ENCODE measurements at places on chromosomes 11 and 22.

DNA sequence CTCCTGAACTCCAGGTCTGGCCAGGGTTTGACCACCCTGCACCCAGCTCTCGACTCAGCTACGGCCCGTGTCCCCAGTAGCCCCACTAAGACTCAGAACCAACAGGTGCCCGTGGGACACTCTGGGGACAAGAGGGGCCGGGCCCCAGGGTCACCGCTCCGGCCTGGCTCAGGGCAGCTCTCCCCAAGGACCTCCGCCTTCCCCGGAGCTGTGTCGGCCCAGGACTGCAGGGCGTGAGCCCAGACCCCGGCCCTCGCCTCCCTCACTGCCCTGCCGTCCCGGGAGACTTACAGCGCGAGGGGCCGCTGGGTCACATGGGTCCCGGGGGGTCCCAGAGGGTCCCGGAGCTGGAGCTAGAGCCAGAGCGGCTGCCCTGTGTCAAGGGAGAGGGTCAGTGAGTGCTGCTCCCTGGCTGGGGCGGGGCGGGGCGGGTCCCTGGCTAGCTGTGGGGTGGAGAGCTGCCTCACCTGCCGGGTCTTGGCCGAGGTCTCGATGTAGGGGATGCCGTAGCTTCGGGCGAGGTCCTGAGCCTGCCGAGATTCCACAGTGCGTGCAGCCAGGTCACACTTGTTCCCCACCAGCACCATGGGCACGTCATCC, 2.3 kb downstream of the HRAS start:
- no peak for DNase-seq

- no peak for DNase-seq
These were observed 1.1 kb downstream of the MTMR2 start for GRCh38 chr11:95922536-95923438.

- DNase-seq: no peak
These were observed 26.1 kb downstream of the SERGEF start for GRCh38 chr11:17986711-17987220.

- no peak for DNase-seq
These were observed 929.8 kb upstream of the CNTN5 start for GRCh38 chr11:98090861-98091505.

GRCh38 chr22:43969989-43970755, 14.9 kb downstream of the SAMM50 start:
- no peak for DNase-seq

GRCh38 chr11:74592063-74592440, 330 bp upstream of the POLD3 start:
- no peak for DNase-seq

- DNase-seq: no peak
These were observed 6.5 kb downstream of the TMEM258 start for GRCh38 chr11:61785837-61786402.

DNA sequence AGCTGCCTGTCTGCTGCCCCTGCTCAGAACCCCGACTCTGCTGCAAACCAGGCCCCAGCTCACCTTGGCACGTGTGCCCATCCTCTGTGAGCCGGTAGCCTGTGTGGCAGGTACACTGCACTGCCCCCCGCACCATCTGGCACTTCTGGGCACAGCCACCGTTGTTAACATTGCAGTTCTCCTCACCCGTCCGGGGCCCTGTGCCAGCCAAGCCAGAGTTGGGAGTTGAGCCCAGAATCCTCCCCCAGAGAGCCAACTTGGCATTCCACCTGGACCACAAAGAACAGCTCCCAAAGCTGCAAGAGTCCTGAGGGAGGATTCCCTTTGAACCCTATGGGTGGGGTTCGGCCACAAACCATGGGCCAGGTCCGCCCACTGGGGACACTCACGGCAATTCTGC, 22.5 kb downstream of the LRP4 start:
- no peak for DNase-seq

DNA sequence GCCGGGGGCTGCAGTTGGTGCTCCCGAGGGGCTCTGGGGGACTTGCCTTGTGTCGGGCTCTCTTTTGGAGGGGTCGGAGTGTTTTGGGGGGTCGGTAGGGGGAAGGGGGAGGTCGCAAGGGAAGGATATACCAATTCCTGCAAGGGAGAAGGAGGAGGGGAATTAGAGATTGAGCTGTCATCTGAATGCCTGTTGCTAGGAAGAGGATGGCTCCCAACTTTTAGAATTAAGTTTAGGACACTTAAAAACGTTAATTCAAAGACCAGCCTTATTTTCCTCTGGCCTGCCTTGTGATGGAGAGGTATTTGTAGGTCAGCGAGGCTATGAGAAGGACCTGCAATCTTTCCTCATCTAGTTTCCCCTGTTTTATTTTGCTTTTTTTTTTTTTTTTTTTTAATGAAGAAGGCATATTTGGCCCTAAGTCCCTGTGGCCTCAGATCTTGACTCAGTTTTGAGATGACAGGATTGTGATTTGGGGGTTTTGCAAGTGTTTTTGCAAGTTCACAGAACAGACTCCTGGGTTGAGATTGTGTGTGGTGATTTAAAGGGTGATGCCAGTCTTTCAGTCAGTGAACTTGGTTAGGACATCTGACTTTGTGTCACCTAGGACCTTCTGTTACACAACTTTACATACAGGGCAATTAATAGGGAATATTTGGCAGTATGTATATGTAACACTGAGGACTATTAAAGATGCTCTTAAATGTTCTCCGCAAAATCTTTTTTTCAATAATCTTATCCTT, 672 bp downstream of the TMEM135 start:
- no peak for DNase-seq

GRCh38 chr11:62708392-62708791, 916 bp downstream of the GNG3 start:
- DNase-seq: no peak

DNA sequence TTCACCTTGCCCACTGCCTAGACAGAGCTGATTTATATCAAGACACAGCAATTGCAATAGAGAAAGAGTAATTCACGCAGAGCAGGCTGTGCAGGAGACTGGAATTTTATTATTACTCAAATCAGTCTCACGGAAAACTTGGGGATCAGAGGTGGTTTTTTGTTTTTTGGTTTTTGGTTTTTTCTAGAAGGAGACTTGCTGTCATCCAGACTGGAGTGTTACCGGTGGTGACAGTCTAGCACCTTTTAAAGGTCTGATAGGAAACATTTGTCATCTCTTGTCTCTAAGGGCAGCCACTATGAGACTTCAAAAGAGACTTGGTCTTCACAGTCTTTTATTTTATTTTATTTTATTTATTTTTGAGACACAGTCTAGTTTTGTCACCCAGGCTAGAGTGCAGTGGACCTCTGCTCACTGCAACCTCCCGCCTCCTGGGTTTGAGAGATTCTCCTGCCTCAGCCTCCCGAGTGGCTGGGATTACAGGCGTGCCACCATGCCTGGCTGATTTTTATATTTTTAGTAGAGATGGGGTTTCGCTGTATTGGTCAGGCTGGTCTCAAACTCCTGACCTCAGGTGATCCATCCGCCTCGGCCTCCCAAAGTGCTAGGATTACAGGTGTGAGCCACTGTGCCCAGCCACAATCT, 19.1 kb downstream of the APOBEC3H start:
- DNase-seq: no peak

GRCh38 chr22:36510966-36511881, 4.4 kb upstream of the FOXRED2 start:
- no peak for DNase-seq

DNA sequence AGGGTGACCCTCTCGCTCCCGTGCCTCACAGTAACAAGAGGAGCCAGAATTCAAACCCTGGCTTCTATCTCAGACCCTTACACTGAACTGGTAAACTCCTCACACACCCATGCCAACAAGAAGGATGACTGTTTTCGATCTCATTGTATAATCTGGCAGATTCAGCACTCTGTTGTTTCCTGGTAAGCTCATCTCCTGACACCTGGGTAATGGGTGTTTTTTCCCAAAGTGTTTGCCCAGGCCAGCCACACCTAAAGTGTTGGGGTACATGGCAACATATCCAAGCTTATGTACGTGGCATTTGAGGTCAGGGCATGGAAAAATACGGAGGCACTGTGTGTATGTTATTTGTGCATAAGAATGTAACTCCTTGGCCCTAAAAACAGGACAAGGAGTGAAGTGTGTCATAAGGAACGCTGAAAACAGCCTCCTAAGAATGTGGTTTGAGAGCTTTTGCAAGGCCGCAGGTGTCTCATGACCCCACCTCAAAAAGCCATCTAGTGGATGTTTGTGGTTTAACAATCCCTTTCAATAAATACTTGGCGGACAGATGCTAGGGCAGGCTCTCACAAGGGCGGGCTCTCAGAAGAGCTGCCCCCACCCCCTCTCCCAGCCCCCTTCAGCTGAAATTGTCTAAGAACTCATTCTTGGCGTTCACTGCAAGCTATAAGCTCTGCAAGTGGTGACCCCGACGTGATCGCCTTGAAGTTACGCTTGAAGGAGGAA, at the start of gene MS4A15:
MS4A15 (plus strand) TSS at position 561 of the 726 bp plus-strand sequence. CDS start 6,867 bp downstream, outside the sequence.
- DNase-seq: no peak

- DNase-seq: peak; percentile 35
These were observed 2.8 kb upstream of the LZTR1 start for GRCh38 chr22:20979243-20979809.

GRCh38 chr11:89495951-89496350, 4.8 kb upstream of the NOX4 start:
- DNase-seq: no peak

- no peak for DNase-seq
These were observed 2.6 kb downstream of the BET1L start for GRCh38 chr11:204587-205109.

DNA sequence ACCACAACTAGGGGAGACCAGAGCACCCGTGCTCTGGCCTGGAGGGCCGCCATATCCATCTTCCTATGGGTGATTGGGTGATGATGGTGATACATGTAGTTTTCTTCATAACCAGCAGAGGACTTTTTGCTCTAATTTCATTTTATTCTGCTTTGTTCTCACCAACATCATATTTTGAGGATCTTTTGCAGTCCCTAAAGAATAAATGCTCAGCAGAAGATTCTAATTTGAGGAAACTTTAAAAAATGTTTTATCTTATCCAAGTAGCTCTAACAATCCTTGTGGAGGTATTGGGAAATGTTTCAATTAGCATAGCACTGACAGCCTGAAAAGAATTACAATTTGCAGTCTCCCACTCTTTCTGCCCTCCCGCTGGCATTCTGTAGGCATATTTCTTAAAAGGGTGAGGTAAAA, 544.0 kb downstream of the NTM start:
- no peak for DNase-seq

DNA sequence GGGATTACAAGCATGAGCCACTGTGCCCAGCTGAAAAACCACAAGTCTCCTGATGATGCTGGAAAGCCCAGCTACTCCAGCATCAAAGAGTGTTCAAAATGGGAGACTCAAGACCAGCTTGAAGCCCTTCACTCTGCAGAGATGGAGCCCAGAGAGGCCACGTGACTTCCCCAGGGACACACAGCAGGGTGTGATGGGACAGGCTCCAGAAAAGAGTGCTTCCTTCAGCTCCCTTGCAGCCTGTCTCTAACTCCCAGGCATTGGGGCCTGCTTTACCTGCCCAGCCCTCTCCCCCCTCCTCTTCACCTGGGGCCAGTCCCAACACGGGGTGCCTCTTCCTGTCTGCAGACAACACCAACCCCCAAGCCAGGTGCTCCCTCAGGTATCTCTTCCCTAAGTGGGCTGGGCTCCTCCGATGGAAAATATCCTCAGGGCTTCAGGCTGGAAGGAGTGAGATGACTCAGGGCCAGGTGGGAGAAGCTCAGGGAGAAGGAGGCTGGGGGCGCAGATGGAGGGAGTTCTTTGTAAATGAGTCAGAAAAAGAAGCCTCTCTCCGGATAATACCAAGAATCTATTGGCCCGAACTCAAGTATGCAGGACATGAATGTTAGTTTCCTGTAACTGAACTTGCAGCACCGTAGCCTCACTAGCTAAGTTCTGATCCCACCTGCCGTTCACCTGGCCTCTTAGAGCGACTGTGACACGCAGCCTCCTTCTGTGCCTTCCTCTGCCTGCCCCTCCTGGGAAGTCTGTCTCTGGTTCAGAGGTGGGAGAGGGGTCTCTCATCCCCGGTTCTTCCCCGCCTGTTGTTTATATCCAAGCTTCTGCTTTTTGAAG, 326.6 kb downstream of the MN1 start:
- no peak for DNase-seq

DNA sequence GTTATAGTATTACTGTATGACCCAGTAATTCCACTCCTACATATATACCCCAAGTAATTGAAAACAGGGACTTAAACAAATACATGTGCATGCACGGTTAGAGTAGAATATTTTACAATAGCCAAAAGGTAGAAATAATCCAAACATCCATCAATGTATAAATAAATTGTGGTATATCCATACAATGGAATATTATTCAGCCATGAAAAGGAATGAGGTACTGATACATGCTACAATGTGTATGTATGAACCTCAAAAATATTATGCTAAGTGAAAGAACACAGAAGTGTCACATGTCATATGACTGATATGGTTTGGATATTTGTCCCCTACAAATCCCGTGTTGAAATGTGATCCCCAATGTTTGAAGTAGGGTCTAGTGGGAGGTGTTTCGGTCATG, 560.8 kb upstream of the LARGE1 start:
- DNase-seq: no peak

GRCh38 chr11:92955860-92956259, 13.6 kb upstream of the MTNR1B start:
- DNase-seq: no peak

- DNase-seq: no peak
These were observed 38.0 kb upstream of the AMOTL1 start for GRCh38 chr11:94730153-94730552.

- DNase-seq: no peak
These were observed 19.5 kb downstream of the CRELD2 start for GRCh38 chr22:49937758-49938564.

GRCh38 chr11:26087120-26087935, 244.6 kb upstream of the ANO3 start:
- no peak for DNase-seq

- no peak for DNase-seq
These were observed 7.3 kb downstream of the RELT start for GRCh38 chr11:73383249-73384124.

DNA sequence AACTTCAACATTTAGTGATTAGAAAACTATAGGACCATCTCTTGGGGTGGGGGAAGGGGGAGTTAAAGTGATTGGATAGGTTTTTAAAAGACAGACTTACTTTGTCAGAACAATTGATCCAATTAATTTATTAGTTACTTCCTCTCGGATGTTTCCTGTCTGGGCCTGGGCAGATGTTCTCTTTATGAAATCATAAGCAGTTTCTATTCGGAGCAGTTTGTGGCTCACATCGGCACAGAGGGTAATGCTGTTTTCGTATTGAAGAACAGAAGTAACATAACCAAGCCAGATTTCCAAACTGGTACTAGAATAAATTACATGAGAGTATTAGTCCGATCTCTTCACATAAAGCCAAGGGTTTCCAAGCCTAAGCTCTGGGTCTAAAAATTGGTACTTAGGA, 20.6 kb downstream of the PIWIL3 start:
- no peak for DNase-seq

GRCh38 chr11:16365581-16366228, 9.4 kb upstream of the SOX6 start:
- DNase-seq: no peak

DNA sequence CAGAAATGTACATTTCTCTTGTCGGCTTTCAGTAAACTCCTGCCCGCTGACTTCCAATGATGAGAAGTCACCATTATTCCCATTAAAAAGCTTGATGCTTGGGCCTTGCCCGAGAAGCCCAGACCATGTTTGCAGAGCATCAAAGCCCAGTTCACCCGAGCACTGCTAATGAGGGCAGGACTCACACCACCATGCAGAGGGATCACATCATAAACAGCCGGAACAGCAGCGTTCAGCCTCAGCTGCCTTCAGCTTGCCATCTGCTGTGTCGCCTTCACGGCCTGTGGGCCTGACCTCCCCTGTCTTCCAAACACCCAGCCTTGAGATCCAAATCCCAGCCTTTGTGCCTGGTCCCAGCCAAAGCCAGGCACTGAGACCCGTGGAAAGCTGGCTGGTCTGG, 105.4 kb upstream of the CSNK2A3 start:
- DNase-seq: no peak
